Uterus (tissue), 4 donors: ENCODE measurements at places on chromosomes 6 and 20. TPM values are rescaled to one million over a fixed set of nuclear protein-coding genes. Genes with fewer than 3 reads are reported as not detected.

DNA sequence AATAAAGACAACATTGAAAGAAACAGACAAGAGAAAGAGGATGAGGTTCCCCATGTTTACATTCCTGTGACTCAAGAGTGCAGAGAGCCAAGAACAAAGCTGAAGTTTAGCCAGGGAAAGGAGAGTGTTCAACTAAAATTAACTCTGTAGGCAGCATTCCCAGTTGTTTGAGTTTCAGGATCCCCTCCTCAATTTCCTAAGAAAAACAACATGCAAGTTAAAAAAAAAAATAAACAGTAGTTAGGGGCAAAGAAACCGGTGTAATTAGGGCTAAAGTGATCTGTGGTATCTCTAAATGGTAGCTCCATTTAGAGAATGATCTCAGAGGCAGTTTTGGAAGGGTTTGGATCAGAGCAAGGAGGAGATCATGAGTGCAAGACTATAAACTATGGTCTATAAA is 30.9 kb upstream of the RAB23 start:
- peak overlapping the region; percentile 99 for H3K27ac ChIP-seq
- no peak overlapping the region for H3K4me3 ChIP-seq
- DNase-seq = no peak
- H3K36me3 ChIP-seq = no peaks in the 10 kb centered on the region

The WFDC10B gene
- not detected for total RNA-seq

GRCh38 chr6:5630636-5631035 is 369.3 kb downstream of the FARS2 start:
- H3K36me3 ChIP-seq = no peaks in the 10 kb centered on the region
- no peak overlapping the region for H3K27ac ChIP-seq
- no peaks in the 10 kb centered on the region for H3K4me1 ChIP-seq
- H3K4me3 ChIP-seq = no peak overlapping the region

DNA sequence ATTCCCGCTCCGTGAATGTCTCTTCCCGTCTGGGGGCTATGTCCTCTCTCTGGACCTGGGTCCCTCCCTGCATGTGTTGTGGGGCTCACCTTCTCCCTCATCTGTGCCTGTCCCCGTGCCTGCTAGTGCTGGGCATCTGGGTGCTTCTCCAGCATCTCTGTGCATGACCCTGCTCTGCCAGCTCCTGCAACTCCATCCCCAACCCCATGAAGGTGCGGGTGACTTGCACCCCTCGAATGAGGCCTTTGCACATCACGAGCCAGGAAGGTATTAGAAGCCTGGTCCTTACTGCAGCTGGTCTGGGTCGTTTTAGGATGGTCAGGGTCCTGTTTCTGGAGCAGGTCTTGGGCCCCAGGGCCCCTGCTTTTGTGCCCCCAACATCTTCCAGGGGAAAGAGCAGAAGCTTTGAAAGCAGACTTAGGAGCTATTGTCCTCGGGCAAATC is 109.7 kb downstream of the AGPAT4 start:
- H3K4me3 ChIP-seq = no peak overlapping the region
- H3K4me1 ChIP-seq = no peaks in the 10 kb centered on the region
- DNase-seq = no peak
- no peak overlapping the region for H3K27ac ChIP-seq

DNA sequence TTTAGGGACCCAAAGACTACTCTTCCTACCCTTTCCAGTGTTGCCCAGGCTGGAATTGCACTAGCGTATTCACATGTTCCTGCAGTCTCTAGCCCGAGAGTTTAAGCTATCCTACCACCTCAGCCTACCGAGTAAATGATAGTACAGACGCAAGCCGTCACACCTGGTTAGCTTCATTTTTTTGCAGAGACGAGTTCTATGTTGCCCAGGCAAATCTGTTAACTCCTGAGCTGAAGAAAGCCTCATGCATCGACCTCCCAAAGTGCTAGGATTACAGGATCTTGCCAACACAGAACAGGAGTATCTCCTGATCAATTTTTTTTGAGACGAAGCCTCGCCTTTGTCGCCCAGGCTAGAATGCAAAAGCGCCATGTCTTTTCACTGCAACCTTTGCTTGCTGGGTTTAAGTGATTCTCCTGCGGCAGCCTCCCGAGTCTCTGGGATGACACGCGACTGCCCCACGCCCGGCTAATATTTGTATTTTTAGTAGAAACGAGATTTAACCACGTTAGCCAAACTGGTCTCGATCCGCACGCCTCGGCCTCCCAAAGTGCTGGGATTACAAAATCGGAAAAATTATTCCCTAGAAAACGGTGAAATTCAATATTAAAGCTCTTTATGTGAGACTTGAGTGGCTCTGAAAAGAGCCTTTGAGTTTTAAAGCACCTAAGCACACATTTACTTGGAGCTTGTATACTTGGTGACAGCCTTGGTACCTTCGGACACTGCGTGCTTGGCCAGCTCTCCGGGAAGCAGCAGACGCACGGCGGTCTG is 128.5 kb downstream of the HFE start:
- no peaks in the 10 kb centered on the region for H3K27me3 ChIP-seq
- H3K27ac ChIP-seq = peak overlapping the region; percentile 94
- H3K36me3 ChIP-seq = no peaks in the 10 kb centered on the region
- no peaks in the 10 kb centered on the region for H3K4me1 ChIP-seq
- peak overlapping the region; percentile 26 for H3K4me3 ChIP-seq

DNA sequence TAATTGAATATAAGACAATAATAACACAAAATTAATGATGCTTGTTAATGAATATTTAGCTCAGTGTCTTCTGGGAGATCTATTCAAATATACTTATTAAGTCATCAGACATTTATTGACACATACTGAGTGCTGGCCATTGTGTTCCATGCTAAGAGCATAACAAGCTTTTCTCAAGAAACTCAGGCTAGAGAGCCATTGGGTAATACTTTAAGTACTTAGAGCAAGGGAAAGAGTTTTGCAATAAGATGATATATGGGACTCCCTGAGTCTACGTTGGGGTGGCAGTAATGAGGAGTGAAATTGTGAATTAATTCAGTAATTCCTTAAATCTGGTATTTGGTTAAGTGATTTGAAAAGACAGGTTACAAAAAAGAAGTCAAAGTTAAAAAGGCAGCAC is 11.1 kb downstream of the TMEM200A start:
- no peak overlapping the region for H3K4me3 ChIP-seq
- H3K4me1 ChIP-seq = no peaks in the 10 kb centered on the region
- no peaks in the 10 kb centered on the region for H3K27me3 ChIP-seq
- H3K36me3 ChIP-seq = no peaks in the 10 kb centered on the region
- DNase-seq = no peak

DNA sequence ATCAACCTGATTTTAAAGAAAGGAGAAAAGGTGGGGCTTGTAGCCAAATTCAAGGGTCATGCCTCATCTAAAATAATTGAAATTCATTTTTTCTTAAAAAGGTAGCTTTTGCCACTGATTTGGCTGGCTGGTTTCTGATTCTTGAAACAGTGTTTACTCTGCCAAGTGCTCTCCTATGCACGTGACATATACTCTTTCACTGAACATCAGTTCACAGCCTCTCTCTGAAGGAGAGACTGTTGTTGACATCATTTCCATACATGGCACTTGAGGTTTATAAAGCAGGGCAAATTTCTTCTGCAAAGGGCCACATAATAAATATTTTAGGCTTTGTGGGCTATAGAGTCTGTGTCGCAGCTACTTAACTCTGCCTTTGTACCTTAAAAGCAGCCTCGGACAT is 40.4 kb upstream of the DOK5 start:
- H3K4me1 ChIP-seq = no peaks in the 10 kb centered on the region
- DNase-seq = no peak
- no peaks in the 10 kb centered on the region for H3K27me3 ChIP-seq
- no peaks in the 10 kb centered on the region for H3K36me3 ChIP-seq

The AVP gene
- not detected for total RNA-seq

- no peak overlapping the region for H3K27ac ChIP-seq
- peaks cover 9% of the 10 kb centered on the region for H3K4me1 ChIP-seq
- no peak for DNase-seq
- H3K27me3 ChIP-seq = no peaks in the 10 kb centered on the region
- H3K4me3 ChIP-seq = no peak overlapping the region
- H3K36me3 ChIP-seq = no peaks in the 10 kb centered on the region
Observed at GRCh38 chr20:48282591-48283228, 497.4 kb upstream of the SULF2 start.

DNA sequence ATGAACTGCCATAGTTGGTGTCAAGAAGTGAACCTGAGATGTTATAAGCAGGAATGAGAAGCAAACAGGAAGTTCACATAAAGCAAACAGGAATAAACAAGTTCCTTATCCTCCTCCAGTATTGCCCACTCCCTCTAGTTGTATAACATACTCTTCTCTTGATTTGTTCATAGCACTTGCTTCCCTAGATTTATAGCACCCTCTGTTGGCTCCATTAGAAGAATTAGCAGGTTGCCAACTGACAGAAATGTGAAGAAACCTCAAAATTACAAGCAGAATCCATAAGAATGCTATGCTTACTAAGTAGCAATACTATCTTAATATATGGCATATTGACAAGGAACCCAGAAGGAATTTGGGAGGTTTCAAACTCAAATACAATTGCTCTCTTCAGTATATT is 195.4 kb downstream of the TBX18 start:
- no peaks in the 10 kb centered on the region for H3K36me3 ChIP-seq
- no peaks in the 10 kb centered on the region for H3K4me1 ChIP-seq
- H3K27me3 ChIP-seq = no peaks in the 10 kb centered on the region
- no peak overlapping the region for H3K27ac ChIP-seq

GRCh38 chr6:73073238-73073637 is 152.1 kb downstream of the KHDC1L start:
- DNase-seq = no peak
- no peaks in the 10 kb centered on the region for H3K36me3 ChIP-seq
- no peaks in the 10 kb centered on the region for H3K27me3 ChIP-seq
- no peaks in the 10 kb centered on the region for H3K4me1 ChIP-seq
- H3K27ac ChIP-seq = no peak overlapping the region

- H3K4me3 ChIP-seq = no peak overlapping the region
- no peaks in the 10 kb centered on the region for H3K4me1 ChIP-seq
- no peak for DNase-seq
- no peaks in the 10 kb centered on the region for H3K27me3 ChIP-seq
- H3K27ac ChIP-seq = no peak overlapping the region
Observed at GRCh38 chr6:10141746-10142443, 273.0 kb downstream of the TFAP2A start.

DNA sequence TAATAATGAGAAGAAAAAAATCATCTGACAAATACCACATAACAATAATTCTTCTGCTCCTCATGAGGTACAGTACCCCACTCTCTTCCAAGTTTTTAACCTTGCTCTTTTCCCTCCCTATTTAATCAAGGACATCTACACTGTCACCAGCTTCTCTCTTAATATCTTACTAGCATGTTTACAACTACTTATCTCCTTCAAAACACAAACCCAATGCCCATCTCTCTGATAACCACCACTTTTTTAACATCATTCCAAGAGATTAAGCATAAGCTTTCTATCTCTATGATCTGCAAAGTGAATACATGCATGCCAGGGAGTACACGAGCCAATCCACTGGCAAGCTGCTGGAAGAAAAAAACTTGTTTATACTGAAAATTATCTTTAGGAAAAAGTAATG is 10.3 kb downstream of the CEP85L start:
- H3K4me3 ChIP-seq = no peak overlapping the region
- H3K27ac ChIP-seq = no peak overlapping the region
- no peak for DNase-seq
- no peaks in the 10 kb centered on the region for H3K4me1 ChIP-seq

The PRDM13 gene
- not detected for total RNA-seq

The IL17F gene
- not detected for total RNA-seq

GRCh38 chr20:23205611-23206041 is 119.5 kb upstream of the CD93 start:
- H3K4me1 ChIP-seq = no peaks in the 10 kb centered on the region
- no peak overlapping the region for H3K4me3 ChIP-seq
- peak; percentile 64 for DNase-seq
- no peaks in the 10 kb centered on the region for H3K27me3 ChIP-seq

- H3K36me3 ChIP-seq = no peaks in the 10 kb centered on the region
- no peak overlapping the region for H3K27ac ChIP-seq
- H3K27me3 ChIP-seq = peaks cover 5% of the 10 kb centered on the region
- no peak overlapping the region for H3K4me3 ChIP-seq
Observed at GRCh38 chr20:3660262-3661059, 2.7 kb downstream of the GFRA4 start.

The ALDH8A1 gene
- 0.55 TPM for total RNA-seq

GRCh38 chr6:41315943-41316620 is 19.3 kb upstream of the NCR2 start:
- H3K4me1 ChIP-seq = no peaks in the 10 kb centered on the region
- no peak for DNase-seq
- no peak overlapping the region for H3K4me3 ChIP-seq
- H3K27ac ChIP-seq = no peak overlapping the region

The VWA7 gene
- total RNA-seq = 3.3 TPM

- H3K4me1 ChIP-seq = no peaks in the 10 kb centered on the region
- H3K27me3 ChIP-seq = no peaks in the 10 kb centered on the region
Observed at GRCh38 chr20:51930775-51931174, 128.5 kb upstream of the SALL4 start.

DNA sequence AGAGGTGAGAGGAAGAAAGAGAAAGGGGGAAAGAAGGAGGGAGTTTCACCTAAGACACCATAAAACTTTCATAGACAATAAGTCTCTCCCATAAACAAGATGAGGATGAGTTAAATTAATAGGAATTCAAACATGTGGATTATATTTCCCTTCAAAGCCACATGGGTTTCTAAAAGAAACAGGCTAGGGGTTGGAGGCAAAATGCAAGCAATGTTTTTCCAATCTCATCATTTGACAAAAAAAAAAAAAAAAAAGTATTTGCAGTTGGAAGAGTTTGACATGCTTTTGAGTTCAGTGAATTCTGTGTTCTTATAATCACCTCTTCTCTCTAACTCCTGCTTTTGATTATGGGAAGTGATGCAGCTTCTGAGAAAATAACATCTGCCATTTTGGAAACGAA is 286.5 kb upstream of the PRND start:
- H3K4me1 ChIP-seq = no peaks in the 10 kb centered on the region
- no peak overlapping the region for H3K4me3 ChIP-seq
- no peaks in the 10 kb centered on the region for H3K36me3 ChIP-seq
- H3K27me3 ChIP-seq = no peaks in the 10 kb centered on the region
- DNase-seq = no peak

- H3K27me3 ChIP-seq = no peaks in the 10 kb centered on the region
- no peaks in the 10 kb centered on the region for H3K36me3 ChIP-seq
Observed at GRCh38 chr20:25478889-25479568, 71.6 kb downstream of the GINS1 start.
